ENCODE measurements at places on chromosomes 2 and 18. TPM values are rescaled to one million over a fixed set of nuclear protein-coding genes. Genes with fewer than 3 reads are reported as not detected.
A peak's percentile ranks its signal among the peaks of the same experiment; 100 is the strongest.

CBLN2 gene
- polyA plus RNA-seq: not detected

C2orf15 gene
- 0.71 TPM for polyA plus RNA-seq

GRCh38 chr2:148899638-148900318 is 24.8 kb downstream of the KIF5C start:
- DNase-seq: no peak

- DNase-seq: no peak
Measured at GRCh38 chr2:113068706-113069485, 1.1 kb downstream of the IL1F10 start.

GRCh38 chr2:227406177-227407031 is 18.7 kb upstream of the SCYGR1 start:
- DNase-seq: peak; percentile 79

DNA sequence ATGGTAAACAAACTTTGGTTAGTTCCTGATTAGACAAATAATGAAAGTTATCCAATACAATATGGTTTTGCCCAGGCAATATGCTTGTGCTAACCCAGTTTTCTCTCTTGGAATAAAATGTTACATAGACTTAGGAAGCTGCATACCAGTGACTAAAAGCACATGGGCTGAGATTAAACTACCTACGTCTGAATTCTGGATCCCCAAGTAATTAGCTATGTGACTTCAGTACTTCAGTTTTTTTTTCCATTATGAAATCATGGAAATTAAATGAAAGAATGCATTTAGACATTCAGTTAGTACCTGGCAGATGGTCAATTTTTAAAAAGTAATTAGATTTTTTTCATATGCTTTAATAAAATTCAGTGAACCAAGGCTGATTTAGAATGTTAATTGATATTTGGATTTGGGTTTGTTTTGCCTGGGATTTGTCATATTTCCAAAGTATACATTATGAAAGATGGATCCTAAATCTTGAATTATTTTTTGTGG is 213.9 kb downstream of the PTH2R start:
- DNase-seq: no peak

DNA sequence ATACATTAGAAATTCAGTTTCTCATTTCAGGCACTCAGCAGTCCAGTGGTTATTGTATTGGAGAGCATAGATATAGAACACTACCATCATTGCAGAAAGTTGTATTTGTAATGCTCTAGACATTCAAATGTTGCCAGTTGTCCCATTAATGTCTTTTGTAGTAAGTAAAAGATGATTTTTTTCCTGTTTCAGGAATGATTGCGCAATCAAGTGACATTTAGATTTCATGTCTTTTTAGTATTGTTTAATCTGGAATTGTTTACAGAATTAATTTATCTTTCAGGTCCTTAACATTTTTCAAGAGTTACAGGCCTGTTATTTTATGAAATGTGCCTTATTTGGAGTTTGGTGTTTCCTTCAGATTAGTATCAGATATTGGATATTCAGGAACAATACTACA is 134.7 kb downstream of the MSTN start:
- no peak for DNase-seq

- no peak for DNase-seq
Measured at GRCh38 chr2:65144571-65144970, 14.7 kb upstream of the RAB1A start.

DNA sequence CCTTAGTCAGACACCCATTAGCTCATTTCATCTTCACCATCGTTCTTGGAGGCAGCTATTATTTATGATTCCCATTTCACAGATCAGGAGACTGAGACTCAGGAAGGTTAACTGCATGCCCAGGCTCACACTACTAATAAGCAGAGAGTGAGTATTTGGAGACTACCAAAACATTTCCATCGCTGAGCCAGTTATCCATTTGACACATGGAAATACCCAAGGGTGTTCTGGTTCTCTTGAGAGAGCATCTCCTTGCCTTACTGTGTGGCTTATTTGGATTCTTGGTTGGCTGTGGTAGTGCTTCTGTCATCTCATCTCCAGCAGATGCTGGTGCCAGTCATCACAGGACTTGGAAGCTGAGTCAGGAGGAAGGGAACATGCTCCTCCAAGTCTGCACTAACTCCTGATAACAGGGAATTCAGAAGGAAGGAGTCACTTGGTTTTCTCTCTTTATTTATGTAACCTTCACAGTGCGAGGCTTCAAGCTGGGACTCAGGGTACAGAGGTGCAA is 55.2 kb downstream of the RASGRP3 start:
- no peak for DNase-seq

DNA sequence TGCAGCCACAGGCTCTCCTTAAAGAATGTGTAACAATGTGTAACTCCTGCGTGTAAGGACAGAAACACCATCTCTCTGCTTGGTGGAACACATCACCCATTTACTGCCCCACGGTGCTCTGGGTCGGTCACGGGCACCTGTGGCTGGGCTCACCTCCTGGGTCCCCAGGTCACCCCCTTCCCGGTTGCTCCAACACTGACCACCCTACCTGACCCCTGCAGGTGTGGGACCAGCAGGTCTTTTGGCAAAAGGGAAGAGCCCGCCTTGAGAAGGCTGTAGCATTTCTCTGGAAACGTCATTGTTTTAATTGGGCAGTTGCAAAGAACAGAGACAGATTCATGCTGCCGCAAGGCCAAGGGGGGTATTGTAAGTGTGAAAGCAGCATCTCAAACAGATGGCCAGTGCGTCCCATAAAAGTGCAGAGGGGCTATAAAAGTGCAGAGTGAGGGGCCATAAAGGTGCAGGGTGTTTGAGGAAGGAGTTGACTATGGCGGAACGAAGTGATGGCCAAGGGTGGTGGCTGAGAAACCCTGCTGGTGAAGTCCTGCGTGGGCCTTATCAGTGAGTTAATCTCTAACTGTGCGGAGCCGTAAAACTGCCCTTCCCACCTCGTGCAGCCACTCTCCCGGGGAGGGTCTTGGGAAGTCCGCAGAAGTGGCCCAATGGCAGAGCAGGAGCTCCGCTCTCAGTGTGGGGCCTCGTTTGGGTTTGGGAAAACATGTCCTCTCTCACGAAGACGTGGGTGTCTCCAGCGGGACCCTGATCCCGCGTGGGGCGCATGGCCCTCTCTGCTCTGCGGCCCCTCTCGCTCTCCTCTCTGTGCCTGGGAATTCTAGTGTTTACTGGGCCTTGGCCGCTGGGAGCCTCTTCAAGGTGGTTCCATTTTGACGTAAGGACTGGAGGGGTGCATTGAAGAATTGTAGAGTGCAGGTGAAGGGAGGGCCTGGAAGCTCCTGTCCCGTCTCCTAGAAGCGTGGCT is 13.7 kb upstream of the NEU4 start:
- no peak for DNase-seq

DNA sequence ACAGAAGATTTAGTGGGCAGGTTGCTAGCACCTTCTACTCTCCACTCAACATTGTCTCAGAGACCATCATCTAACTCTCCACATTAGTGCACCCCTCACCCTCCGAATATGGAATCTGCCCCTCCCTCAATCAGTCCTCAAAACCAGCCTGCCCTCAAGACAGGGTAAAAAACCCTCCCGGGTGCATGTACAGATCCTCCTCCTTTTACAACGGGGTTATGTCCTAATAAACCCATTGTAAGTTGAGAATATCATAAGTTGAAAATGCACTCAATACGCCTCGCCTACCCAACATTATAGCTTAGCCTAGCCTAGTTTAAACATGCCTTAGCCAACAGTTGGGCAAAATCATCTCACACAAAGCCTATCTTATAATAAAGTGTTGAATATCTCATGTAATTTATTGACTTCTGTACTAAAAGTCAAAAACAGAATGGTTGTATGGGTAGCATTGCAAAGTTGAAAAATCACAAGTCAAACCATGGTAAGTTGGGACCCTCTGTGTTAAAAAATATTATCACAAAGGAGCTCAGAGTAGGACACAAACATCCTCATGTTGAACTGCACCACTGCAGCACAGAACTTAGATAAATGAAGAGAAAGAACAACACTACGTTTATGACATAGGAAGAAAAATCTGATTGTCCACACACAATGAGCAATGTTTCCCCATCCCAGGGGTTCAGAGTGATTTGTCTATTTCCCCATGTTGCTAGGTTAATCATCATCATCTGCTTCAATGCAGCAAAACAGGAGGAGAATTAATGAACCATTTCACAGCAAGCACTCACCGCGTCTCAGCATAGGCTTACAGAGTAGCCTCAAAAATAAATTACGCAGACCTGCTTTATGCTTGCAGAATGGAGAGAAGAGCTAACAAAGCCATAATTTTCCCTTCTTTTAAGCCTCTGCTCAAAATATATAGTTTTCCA is 184.1 kb upstream of the ARL4C start:
- DNase-seq: no peak
